Stimulated activated CD8-positive, alpha-beta memory T cell treated with anti-CD3 and anti-CD28 coated beads, Interleukin-15, amount 100 ng/mL, for 4 hours (primary cell): ENCODE measurements at places on chromosomes 7 and 10.

GRCh38 chr10:50582766-50583762 is 40.7 kb downstream of the SGMS1 start:
- DNase-seq = no peak

GRCh38 chr7:32436146-32436928 is 53.8 kb downstream of the LSM5 start:
- DNase-seq = no peak

DNA sequence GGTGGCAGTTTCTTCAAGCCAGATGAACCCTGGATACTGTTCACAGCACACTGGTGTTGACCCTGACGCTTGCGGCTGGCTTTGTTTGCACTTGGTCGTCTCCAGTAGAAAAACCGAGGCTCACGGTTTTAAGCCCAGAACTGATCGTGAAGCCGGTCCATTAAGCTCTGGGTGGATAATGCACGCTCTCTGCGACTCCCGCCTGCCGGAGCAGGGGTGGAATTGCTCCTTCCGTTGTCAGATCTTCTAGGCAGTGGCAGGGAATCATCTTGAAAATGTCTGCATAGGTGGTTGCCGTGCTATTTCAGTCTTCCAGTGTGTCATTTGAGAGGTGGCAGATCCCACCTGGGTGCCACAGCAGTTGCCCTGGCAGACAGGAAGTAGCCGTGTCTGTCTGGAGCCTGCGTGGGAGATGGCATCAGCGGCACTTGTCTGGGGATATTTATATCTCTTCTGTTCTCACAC is 35.9 kb upstream of the AP5Z1 start:
- no peak for DNase-seq

DNA sequence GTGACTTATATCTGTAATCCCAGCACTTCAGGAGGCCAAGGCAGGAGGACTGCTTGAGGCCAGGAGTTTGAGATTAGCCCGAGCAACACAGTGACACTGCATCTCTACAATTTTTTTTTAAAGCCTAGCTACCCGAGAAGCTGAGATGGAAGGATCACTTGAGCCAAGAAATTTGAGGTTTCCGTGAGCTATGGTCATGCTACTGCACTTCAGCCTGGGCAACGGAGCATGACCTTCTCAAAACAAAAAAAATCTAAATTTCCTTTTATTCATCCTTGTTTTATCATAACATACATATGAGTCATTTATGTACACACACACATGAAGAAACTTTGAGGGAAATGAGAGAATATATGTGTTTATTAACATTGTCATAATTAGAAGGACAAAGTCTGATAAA is 277.5 kb upstream of the MAGI2 start:
- DNase-seq = no peak

DNA sequence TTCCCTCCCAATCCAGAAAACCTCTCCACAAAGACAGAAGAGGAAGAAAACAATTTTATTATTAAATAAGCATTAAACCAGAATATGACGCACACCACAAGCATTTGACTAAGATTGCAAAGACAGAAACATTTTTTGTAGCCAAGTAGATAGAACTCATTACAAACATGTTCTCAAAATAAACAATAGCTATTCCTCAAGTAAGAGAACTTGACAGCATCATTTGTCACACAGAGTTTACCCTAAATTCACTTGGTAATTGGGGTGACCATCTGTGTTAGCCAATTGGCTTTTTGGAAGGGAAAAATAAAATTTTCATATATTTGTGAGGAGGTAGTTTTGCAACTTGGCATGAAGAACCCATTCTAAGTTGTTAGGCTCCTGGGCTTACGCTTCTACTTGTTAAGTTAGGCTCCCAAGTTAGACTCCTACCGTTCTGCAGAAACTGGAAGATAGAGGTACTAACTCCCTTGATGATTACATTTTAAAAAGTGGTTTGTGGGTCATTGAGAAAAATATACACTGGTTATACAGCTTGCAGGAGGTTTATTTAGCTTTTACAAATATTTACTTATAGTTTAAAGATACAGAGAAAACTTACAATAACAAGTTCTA is 618.6 kb upstream of the CNTNAP2 start:
- DNase-seq = no peak
